ENCODE measurements at places on chromosomes 4 and X. TPM values are rescaled to one million over a fixed set of nuclear protein-coding genes. Genes with fewer than 3 reads are reported as not detected.

Gene VSIG4
- total RNA-seq = not detected

Gene ANOS1
- 0.04 TPM for total RNA-seq

Gene COQ2
- total RNA-seq = 17.7 TPM

Gene NLGN4X
- total RNA-seq = 0.03 TPM

Gene STARD8
- total RNA-seq = 1.7 TPM

Gene DMP1
- total RNA-seq = not detected
